NCI-H526 (cell line): ENCODE measurements at places on chromosomes 13 and 19.

- DNase-seq: no peak
These were observed 1533.6 kb downstream of the UQCRFS1 start for GRCh38 chr19:27679399-27679798.

DNA sequence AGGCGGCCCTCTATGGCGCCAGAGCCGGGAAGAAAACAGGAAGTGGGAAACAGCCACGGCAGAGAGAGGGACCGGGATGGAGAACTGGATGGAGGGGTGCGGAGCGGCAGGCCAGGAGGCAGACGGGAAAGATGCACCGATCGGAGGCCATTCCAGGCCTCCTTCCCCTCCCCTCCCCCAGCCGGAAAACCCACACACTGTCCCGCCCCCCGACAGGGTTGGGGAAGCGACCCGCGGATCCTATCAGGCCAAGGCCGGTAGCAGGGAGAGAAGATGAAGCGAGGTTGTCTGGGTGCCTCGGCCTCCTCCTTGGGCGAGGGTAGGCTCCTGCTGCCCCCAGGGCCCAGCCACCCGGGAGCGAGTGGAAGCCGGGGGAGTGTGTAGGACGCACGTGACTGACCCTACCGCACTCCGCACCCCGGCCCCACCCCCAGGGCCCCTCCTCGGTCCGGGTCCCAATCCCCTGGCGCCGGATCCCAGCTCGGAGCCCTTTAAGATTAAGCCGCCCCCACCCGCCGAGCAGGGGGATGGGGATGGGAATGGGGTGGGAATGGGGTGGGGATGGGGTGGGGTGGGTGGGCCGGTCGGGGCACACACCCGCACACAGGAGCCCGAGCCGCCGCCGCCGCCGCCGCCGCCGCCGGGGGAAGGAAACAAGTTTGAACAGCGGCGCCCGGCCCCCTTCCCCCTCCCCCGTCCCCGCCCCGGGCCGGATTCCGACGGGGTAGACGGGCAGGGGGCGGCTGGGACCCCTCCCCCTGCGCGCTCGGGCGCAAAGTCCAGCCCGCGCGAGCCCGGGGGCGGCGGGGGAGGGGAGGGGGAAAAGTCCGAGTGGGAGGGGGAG lies 1.5 kb downstream of the ERF start:
- DNase-seq: peak; percentile 66

GRCh38 chr13:31631071-31631470 lies 108.3 kb upstream of the RXFP2 start:
- DNase-seq: no peak

- no peak for DNase-seq
These were observed 748 bp downstream of the RPS15 start for GRCh38 chr19:1438933-1439354.

DNA sequence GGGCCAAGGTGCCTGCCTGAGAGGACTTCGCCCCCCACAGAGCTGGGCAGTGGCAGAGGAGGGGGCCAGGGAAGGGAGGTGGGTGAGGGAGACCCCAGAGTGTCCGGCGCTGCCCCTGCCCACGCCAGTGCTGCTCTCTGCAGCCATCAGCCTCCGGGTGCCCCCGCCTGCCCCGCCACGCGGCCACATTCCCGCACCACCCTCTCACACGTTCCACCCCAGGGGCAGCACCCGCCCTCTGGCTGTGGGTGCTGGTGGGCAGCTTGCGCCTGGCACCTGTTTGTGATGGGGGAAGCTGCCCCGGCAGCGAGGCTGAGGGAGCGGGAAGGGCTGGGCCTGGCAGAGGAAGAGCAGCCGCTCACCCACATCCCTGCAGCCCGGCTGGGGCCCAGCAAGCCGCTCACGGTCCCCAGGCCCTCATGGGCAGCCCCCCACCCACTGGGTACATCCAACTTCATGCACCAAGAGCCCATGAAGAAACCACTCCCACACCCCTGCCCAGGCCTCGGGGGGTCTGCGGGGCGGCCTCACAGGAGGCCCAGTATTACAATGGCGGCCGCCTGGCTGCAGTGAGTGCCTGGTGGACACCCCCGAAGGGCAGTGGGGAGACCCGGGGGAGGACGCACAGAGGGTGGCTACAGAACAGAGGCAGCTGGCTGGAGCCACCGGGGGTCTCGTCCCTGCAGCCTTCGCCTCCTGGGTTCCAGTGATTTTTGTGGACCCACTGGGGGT lies 14.0 kb downstream of the SBNO2 start:
- no peak for DNase-seq

DNA sequence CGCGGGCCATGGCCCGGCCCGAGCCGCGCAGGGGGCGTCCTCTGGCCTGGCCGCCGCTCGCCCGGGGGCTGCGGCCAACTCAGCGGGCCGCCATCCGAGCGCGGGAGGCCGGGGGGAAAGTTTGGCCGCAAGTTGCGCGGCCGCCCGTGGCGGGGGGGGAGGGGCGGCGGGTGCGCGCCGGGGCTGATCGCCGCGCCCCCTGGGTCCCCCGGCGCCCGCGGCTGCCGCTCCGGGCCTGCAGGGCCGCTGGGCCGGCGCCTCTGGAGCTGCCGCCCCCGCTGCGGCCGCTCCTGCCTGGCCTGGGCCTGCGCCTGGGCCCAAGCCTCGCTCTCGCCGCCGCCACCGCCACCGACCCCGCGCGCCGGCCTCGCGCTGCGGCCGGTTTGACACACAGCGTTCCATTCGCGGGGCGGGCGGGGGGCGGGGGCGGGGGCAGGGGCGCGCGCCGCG lies at the start of gene NR2F6:
Gene NR2F6, minus strand, starts transcription at position 385 of the 450 bp plus-strand sequence. CDS start 699 bp downstream, outside the sequence.
- no peak for DNase-seq

DNA sequence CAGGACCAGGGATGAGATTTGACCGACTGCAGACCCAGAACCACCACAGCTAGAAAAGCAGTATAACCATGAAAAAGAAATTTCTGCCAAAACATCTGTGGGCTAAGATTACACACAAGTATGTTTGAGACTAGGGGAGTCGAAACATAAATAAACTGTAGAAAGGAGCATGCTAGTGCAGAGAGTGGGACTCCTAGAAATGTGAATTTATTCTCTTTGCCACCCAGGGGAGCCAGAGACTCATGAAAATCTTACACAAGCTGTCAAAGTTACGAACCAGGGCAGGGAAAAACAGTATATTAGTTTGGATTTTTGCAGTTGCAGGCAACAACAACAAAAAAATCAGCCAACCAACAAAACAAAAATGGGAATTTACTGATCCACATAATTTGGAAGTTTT lies 12.3 kb upstream of the HSPH1 start:
- peak; percentile 29 for DNase-seq

DNA sequence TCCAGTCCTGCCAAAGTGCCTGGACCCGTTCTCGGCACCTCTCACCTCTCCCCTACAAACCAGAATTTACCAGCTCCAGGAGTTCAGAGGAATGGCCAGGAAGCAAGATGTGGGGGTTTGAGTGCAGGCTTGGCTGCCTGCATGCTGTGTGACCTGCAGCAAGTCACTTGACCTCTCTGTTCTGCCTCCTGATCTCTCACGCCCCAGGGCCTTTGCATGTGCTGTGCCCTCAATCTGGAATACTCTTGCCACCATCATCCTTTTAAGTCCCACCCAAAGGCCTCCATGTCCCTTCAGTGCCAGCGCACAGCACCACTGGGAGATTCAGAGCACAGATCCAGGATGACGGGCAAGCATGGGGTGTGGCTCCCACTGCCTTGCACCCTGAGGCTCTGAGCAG lies 43.4 kb downstream of the MYO9B start:
- no peak for DNase-seq

DNA sequence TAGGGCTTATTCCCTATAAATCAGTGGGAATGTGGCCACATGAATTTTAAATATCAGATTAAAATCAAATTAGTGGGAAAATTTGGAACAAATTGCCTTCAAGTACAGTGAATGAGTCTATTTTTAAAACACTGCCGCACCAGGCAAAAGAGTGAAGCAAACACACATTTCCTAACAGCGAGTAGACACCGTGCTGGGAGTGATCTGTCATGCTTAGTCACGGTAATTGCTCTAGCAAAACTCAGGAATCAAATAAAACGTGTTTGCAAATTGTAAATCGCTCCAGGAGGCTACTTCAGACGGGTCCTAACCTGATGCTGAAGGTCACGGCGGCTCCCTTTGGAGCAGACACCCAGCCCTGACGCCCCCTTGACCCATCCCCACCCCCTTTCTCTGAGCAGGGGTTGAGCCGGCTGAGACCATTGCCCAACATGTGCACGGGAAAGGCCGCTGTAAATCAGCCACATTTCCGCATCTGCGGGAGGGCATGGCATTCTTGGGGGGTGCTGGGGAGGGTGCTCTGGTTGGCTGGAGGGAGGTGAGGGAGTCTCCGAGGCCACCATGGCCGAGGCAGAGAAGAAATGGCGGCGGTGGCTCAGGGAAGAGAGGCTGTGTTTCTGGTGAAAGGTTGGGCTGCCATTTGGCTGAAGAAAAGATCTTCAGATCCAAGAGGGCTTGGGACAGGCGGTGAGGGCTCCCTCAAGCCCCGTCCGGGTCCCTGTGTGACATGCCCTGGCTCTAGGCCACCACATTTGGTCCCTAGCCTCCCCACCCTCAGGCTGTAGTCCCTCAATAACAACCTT lies 8.9 kb downstream of the CEBPA start:
- DNase-seq: peak; percentile 66

DNA sequence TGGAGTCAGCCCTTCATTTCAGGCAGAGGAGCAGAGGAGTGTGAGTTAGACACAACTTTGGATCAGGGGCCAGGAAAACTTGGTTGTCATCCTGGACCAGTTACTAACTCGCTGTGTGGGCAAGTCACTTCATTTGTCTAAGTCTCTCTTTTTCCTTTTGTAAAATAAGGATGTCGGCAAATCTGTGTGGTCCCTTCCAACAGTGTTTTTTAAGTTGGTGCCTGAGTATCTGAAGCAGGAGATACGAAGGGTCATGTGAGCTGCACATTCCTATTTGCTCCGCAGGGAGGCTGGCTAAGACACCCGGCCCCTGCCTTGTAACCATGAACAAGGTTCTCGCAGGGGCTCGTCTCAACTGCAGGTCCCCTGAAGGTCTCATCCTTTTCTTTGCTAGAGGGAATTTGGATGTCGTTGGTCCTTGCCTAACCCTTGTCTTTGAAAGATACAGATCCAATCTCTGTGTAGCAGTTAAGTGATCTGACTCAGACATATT lies 64.3 kb downstream of the LRCH1 start:
- DNase-seq: no peak

- DNase-seq: no peak
These were observed 8.2 kb downstream of the BCKDHA start for GRCh38 chr19:41405776-41406175.

DNA sequence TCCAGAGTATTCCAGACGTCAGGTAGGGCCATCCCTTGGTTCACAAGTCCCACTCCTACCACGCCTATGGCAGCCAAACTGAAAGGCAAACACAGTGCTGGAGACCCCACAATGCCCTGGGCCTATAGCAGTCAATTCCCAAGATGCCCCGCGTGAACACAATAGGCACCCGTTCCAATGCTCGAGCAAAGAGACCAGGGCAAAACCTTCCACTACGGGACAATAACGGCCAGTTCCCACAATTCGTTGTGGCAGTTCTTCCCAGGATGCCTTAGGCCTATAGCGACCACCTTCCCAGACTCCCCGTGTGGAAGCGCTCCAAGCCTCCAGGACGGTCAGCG lies 538 bp downstream of the ZNF428 start:
- DNase-seq: peak; percentile 79

DNA sequence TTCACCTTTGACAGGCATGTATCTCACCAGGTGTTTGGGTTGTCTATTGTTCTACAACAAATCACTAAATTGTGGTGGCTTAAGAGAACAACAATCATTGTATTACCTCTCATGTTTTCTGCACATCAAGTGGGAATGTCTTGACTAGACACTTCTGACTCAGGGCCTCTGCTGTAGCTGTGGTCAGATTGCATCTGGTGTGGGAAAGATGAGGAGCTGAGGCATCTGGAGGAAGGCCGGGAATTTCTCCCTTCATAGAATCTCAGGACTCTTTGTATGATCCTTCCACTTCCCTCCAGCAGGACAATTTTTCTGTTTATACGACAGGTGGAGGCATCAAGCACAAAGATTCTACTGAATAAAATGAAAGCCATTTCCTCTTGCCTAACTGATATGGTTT lies 511.8 kb upstream of the NBEA start:
- DNase-seq: no peak

GRCh38 chr13:60745343-60745742 lies 348.3 kb downstream of the TDRD3 start:
- no peak for DNase-seq

GRCh38 chr19:15456871-15457700 lies 7.3 kb downstream of the RASAL3 start:
- peak; percentile 39 for DNase-seq

- no peak for DNase-seq
These were observed 3.1 kb downstream of the CARS2 start for GRCh38 chr13:110702591-110703526.

DNA sequence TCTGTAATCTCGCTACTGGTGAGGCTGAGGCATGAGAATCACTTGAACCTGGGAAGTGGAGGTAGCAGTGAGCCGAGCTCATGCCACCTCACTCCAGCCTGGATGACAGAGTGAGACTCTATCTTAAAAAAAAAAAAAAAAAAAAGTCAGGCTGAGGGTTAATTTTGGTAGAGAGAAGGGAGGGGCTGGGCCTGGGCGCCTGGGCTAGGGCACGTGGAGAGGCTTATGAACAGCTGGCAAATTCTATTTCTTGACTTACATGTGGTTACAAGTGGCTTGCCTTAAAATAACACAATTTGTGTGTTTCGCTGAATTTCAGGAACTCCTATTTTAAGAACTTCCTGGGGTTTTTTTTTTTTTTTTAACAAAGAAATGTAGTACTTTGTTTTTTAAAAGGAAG lies 47.6 kb upstream of the MAP3K10 start:
- DNase-seq: no peak

GRCh38 chr13:107531816-107532215 lies 683.5 kb downstream of the LIG4 start:
- no peak for DNase-seq

DNA sequence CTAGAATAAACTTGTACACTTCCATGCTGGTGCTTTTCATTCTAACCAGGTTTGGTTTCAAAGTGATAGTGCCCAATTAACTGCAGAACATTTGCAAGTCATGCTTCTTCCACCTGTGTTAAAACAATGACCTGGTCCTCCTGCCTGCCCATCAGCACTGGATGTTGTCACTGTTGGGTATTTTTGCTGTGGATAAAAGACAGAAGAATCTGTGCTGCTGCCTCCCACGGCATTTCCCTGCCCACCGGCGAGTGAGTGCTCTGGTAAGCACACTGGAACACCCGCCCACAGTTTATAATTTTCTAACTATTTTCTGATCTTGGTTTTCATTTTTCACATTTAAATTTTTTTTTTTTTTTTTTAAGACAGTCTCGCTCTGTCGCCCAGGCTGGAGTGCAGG lies 2.3 kb upstream of the AKAP8 start:
- DNase-seq: no peak

GRCh38 chr19:8017808-8018207 lies 12.4 kb upstream of the ELAVL1 start:
- peak; percentile 63 for DNase-seq

DNA sequence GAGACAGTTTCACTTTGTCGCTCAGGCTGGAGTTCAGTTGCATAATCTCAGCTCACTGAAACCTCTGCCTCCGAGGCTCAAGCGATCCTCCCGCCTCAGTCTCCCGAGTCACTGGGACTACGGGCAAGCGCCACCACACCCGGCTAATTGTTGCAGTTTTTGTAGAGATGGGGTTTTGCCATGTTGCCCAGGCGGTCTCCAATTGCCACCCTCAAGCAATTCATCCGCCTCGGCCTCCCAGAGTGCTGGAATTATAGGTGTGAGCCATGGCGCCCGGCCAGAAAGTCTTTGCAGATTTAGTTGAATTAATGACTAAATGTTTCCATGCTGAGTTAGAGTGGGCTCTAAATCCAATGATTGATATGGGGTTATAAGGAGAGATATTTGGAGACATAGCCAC lies 4.5 kb upstream of the CADM4 start:
- no peak for DNase-seq
